ENCODE measurements at places on chromosomes 11 and 22.
A peak's percentile ranks its signal among the peaks of the same experiment; 100 is the strongest.

DNA sequence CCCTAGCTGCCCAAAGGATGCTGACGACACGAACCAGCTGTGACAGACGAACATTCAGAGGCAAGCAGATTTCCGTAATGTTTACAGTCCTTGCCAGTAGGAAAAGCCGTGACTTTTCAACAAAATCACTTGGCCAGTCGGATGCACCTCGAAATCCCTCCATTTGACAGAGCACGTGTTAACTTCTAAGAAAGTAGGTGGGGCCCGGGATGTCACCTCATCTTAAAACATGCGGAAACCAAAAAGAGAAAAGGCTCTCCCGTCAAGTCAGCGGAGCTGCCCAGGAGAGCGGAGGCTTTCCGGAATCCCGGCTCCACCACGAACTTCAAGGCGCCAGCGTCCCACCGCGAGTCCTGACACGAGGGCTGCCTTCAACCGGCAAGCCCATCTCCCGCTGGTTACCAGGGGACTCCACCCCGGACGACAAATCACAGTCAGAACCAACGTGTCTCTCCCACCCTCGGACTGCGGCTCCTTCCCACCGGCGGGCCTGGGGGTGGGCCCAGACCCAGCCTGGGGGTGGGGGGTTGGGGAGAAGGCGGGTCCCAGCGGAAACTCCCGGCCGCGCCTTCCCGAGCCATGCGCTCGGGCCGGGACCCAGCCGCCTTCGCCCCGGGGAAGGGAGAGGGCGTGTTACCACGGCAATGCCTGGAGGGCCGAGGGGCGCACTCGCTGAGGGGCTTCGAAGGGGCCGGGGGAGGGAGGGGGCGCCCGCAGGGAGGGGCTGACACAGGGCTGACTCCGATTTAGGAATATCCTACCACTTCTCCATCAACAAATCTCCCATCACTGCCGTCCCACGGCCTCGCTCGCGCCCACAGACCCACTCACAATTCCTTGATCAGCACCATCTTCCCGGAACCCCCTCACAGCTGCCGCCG is 475 bp downstream of the PITPNB start:
- peak; percentile 28 for DNase-seq

- no peak for DNase-seq
Observed at GRCh38 chr22:42156598-42156997, 26.0 kb upstream of the CYP2D6 start.

- no peak for DNase-seq
Observed at GRCh38 chr11:16561150-16561549, 177.3 kb upstream of the C11orf58 start.

DNA sequence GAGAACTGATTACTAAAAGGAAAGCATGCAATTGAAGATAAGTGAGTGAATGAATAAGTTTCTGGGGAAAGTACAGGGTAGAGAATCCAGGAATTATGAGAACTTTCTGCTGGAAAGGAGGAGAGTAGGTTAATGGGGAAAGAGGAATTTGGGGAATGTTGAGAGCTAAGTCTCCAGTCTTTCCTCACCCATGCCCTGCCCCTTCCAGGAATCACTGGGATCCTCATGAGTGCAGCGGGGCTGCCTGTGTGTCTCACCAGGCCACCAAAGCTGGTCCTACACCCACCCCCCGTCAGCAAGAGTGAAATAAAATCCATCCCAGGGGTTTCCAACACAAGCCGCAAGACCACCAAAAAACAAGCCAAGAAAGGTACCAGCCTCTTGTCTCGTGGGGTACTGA is 17.0 kb downstream of the DTX4 start:
- DNase-seq: no peak

DNA sequence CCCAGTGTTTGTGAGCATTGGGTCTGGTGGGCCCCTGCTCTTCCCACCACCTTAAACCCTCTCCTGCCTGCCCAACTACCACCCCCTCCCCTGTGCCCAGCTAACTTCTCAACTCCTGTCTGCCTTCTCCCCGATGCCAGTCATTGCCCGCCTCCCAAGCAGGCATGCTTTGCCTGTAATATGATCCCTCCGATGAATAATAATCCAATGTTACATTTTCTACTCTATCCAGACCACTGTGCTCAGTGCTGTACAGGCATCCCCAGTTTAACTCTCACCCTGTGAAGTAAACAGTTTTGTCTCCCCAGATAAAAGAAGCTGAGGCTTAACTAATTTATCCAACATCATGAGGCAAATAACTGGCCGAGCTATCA is 35.5 kb upstream of the OLFML1 start:
- no peak for DNase-seq

- DNase-seq: no peak
Observed at GRCh38 chr22:39652990-39653786, 82.6 kb downstream of the CACNA1I start.

DNA sequence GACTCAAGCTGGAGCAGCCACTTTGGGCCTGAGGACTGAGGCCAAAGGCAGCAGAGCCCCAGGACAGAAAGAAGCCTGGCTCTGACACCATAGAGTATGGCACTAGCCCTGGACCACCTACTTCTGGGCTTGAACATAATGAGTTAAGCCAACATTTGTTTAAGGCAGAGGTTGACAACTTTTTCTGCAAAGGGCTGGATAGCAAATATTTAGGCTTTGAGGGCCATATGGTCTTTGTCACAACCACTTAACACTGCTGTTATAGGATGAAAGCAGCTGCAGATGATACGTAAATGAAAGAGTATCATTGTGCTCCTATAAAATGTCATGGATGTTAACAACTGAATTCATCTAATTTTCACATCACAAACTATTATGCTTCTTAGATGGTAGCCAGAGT is 16.6 kb downstream of the OSBP start:
- no peak for DNase-seq

DNA sequence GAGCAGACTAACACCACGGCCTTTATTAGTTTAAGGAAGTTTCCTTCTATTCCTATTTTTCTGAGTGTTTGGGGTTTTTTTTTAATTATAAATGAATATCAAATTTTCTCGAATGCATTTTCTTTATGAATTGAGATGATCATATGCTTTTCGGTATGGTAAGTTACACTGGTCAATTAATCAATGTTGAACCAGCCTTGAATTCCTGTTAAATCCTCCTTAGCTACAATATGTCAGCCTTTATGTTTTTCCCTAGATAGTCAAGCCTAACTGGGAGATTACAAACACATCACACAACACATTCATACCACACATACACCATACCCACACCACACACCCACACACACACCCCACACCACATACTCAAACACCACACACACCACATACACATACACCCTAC is 247.6 kb downstream of the BRD1 start:
- DNase-seq: no peak

DNA sequence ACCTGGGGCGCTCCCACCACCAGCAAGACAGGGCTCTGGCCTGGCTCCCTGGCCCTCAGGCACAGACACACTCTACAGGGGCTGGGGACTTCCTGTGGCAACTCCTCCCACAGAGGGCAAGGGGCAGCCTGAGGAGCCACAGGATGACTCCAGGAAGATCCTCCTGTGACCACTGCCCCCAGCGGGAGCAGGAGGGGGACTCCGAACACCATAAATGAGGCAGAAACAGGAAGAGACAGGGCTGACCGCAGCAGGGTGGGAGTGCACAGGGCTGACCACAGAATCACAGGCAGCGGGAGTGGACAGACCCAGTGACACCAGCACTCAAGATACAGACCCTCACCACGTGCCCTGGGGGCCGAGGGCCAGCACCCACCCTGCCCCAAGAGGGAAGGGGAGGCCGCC is 10.8 kb downstream of the ARAP1 start:
- DNase-seq: no peak

GRCh38 chr11:36743039-36743438 is 145.0 kb upstream of the RAG2 start:
- DNase-seq: no peak

GRCh38 chr22:37443977-37444376 is 16.7 kb upstream of the ELFN2 start:
- DNase-seq: no peak

GRCh38 chr11:134412203-134413042 is at the start of gene B3GAT1:
Gene B3GAT1, minus strand, starts transcription at chr11:134412242. Its CDS starts 24,583 bp downstream, at chr11:134387659.
- DNase-seq: no peak

GRCh38 chr11:117420143-117420485 is 92.5 kb downstream of the CEP164 start:
- no peak for DNase-seq

- no peak for DNase-seq
Observed at GRCh38 chr22:33418484-33418883, 360.3 kb upstream of the SYN3 start.

DNA sequence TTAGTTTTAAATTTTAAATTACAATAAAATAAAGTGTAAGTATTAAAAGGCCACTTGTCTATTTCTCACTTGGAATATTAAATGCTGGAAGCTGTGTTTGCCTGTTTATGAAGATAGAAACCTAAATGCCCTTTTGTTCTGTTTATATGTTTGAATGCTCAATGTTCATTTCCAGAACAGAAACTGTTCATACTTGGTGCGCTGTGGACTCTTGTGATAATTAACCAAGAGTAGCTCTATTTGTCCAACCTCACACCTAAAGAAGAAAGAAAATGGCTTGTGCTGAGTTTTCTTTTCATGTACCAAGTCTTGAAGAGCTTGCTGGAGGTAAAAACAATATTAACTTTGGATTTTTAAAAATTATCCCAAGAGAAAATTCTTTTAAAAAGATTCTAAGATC is 5.7 kb downstream of the C11orf54 start:
- no peak for DNase-seq

GRCh38 chr11:64371201-64371600 is 12.2 kb downstream of the RPS6KA4 start:
- no peak for DNase-seq

DNA sequence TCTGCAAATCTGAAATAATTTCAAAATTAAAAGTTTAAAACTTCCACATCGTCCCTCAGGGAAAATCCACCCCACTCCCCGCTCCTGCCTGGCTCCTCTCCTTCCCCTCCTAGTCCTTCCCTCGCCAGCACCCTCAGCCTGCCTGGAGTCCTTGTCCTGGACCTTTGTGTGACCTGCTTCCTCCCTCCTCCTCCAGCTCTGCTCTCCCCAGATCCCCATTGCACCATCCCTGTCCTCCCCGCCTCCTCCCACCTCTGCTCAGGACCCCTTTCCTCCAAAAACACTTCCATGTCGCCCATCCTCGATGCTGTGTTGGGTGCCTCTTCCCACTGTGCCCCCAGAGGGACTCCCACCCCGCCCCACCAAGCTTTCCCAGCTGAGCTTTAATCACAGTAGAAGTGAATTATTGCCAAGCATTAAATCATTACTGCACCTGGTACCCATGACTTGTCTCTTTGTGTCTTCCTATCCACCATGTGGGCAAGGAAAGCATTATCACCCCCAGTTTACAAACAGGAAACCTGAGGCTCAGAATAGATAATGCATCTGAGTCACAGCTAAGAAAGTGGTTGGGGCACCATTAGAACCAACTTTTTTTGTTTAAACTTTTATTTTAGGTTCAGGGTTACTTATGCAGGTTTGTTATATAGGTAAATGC is 2.4 kb upstream of the ZP1 start:
- no peak for DNase-seq

GRCh38 chr11:106585061-106585460 is 433.2 kb downstream of the GUCY1A2 start:
- DNase-seq: peak; percentile 71

DNA sequence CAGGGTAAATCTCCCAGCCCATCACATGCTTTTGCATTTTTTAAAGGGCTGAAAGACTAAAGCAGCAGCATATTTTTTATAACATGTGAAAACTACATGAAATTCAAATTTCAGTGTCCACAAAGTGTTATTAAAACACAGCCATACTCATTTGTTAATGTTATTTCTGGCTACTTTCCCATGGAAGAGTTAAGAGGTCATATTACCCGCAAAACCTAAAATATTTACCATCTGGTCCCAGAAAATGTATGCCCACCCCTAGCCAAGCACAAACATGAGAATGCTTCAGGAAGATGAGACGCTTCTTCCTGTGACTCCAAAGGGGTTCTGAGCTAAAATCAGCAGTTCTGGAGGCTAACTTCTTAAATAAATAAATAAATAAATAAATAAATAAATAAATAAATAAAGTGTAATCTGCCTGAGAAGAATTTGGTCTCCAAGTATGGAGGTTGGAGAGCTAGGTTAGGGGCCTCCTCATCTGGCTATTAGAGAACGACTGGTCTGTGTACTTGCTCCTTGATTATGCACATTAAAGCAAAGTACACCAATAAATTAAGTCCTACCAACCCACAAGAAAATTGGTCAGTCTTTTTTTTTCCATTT is 9.7 kb downstream of the IMMP1L start:
- DNase-seq: no peak

DNA sequence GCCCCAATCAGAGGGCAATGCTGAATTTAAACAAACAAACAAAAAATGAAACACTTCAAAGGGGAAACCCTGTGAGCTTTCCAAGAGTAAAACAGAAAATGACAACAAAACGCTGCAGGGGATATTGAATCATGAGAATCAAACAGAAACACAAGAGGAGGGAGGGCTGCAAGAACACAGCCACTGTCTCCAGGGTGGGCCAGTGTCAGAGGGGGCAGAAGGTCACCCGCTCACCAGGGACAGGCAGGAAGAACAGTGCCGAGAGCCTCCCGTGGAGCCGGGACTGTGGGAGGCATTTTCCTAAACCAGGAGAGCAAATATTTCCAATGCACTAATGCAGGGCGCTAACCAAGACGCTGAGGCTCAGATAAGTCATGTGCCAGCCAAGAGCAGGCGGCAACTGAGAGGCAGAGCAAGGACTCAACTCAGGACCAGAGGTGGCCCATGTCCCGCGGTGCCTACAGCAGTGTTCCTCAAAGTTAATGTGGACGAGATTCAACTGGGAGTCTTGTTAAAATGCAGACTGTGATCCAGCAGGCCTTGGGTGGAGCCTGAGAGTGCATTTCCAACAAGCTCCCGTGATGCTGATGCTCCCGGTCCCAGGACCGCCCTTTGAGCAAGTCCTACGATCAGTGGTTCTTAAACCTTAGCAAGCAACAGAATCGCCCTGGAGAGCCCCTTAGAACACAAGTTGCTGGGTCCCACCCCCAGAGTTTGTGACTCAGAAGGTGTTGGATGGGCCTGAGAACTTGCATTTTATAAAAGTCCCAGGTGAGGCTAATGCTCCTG is 197.2 kb downstream of the TENM4 start:
- no peak for DNase-seq

GRCh38 chr11:63939397-63939891 is 642 bp downstream of the NAA40 start:
- DNase-seq: no peak

- DNase-seq: no peak
Observed at GRCh38 chr22:39433476-39434242, 23.2 kb upstream of the MGAT3 start.

DNA sequence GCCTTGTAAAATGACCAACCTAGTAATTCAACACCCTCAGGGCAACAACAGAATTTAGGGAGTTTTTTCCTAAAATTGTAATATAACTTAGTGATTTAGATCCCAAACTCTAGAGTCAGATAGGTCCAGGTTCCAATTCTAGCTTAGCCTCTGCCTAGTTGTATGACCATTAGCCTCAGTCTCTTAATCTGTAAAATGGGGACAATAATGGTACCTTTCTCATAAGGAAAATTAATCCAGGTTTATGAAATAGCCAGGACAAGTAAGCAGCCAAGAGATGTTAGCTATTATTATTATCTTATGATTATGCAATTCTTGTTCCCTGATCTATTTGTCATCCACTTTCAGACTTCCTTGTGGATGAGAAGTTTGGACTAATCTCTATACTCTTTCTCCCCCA is 4.1 kb downstream of the TFIP11 start:
- no peak for DNase-seq

GRCh38 chr22:30159561-30160353 is 79.5 kb downstream of the HORMAD2 start:
- no peak for DNase-seq
